ENCODE measurements at places on chromosomes 1 and 21.

DNA sequence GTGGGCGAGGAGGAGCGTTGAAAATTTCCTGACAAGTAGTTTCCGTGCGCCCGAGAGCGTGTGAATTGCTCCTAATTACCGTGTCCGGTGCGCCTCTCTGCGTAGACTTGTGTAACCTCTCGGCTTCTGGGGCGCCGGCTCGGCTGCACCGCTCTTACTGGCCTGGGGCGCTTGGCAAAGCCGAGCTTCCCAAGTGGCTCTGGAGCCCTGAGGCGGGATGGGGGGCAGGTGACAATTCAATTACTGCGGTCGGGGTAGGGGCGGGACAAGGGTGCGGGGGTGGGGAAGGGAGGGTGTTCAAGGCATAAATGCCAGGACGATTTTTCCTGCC lies 392 bp upstream of the DMRTA2 start:
- no peak for DNase-seq

- DNase-seq: no peak
These were observed 487.3 kb upstream of the PTBP2 start for GRCh38 chr1:96234299-96234698.

DNA sequence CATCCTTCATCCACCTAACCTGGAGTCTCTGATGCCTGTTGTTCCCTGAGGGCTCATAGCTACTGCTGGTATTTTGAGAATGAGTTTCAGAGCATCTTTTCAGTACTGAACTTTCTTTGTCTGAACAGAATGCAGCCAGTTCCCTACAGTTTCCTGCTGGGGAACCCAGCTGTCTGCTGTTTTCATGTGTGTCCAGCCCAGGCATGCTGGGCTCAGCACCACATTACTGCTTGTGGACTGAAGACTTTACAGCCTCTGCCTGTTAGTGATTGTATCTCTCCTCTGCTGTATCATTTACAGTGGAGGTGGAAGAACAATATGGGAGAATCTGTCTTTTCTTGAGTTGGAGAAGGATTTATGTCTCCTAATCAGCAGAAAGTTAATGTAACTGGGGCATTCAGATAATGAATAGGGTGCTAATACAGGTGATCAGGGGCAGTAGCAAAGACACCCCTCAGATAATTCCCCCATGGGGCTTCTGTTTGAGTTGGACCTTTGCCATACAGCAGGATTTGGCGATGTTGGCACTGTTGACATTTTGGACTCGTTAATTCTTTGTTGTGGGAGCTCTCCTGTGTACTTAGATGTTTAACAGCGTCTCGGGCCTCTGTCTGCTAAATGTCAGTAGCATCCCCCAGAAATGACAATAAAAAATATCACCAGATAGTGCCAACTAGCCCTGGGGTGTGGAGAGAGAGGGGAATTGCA lies 207.7 kb downstream of the HHAT start:
- DNase-seq: no peak

- no peak for DNase-seq
These were observed 7.4 kb upstream of the DEGS1 start for GRCh38 chr1:224175617-224176016.

GRCh38 chr1:202954057-202954745 lies 3.9 kb downstream of the ADIPOR1 start:
- no peak for DNase-seq

Data from T-helper 22 cell (primary cell).